ENCODE measurements at places on chromosomes 11 and 22.

DNA sequence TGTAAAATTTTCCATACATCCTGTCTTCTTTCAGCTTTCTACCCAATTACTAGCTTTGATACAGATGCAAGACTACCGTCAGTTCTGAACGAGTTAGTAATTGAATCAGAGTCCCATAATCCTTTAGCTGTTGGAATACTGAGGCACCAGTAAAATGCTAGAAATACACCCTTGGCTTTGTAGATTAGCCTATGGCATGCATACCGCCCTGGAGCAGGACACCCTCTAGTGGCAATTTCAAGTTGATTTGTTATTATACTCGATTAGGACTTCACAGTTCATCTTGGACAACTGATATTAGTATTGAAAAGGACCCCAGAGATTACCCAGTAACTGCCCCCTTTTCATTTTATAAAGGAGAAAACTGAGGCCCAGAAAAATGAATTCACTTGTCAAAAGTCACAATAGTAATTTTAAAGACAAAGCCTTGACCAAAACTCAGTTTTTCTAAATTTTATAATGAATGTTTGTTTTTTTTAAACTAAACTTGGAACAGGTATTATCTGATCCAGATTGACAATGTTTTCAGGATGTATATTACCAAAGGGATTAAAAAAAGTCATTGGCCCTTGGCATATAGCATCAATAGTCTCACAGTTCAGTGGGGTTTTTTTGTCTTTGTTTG, 72.6 kb downstream of the HIPK3 start:
- DNase-seq: peak; percentile 12

DNA sequence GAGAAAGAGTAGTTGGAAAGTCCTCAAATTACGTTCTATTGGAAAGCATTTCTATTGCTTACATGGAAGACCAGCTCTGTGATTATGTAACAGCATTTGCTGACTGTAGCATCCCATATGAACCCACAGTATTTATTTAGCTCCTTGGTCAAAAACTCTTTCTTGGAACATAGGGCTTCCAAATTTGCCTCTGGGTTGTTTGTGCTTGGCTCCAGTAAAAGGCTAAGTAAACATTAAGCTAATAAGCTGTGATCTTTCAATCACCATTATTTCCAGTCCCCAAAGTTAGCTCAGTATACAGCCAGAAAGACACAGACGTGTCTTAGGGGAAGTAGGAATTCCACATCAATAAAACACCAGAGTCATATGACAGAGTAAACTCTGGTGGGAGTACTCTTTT, 668.8 kb downstream of the DLG2 start:
- no peak for DNase-seq

DNA sequence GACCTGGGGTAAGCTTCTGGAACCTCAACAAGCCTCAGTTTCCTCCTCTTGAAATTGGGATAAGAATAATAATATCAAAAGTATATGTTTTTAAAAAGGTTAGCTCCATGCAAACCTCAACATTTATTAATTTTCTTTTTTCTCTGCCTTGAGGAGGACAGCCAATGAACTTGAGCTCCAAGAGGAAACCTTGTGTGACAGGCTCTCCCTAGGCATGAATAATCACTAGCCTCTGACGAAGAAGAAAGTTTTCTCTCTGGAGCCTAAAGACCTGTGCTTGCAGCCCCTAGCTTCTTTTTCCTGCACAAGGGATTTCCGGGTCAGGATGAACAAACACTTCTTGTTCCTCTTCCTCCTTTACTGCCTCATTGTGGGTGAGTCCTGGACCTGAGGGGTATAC, at the start of gene PATE3:
PATE3 (plus strand) TSS at position 301 of the 400 bp plus-strand sequence; CDS start at position 326, 25 bp downstream.
- DNase-seq: no peak

DNA sequence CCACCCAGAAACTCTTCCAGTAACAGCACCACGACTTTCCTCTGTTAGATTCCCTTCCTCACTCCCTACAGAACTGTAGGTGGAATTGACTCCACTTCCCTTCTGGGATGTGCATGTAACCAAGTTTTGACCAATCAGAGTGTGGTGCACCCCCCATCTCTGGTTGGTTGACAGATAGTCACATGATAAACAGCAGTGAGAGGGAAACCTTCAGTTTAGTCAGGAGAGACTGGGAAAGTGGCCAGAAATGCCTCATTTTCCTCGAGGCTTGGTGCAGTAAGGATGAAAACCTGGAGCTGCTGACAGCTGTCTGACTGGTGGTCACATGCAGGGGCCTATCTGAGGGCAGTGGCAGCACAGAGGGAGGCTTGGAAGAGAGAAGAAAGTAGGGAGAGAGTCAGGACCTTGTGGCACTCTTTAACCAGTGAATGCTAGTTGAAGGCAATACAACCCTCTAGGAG, 67.3 kb upstream of the GRK3 start:
- DNase-seq: no peak

GRCh38 chr22:42962295-42963230, 52.4 kb downstream of the PACSIN2 start:
- DNase-seq: no peak

- DNase-seq: no peak
These were observed 9.0 kb downstream of the FAM76B start for GRCh38 chr11:95780544-95780943.

DNA sequence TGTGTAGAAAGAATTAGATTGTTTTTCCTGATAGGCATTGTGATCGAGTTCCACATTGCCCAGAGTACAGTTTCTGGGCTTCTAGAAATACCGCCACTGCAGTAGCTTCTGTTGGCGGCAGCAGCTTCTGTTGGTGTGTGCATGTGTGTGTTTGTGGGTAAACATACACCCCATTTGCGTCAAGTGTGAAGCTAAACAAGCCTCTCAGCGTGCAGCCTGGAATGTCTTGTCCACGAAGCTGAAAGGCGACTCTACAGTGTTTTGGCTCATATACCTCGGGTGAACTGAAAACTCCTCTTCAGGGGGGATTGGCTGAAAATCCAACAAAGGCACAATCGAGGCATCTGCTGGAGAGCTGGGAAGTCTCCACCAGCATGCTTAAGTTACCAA, 112.0 kb upstream of the E2F8 start:
- no peak for DNase-seq

DNA sequence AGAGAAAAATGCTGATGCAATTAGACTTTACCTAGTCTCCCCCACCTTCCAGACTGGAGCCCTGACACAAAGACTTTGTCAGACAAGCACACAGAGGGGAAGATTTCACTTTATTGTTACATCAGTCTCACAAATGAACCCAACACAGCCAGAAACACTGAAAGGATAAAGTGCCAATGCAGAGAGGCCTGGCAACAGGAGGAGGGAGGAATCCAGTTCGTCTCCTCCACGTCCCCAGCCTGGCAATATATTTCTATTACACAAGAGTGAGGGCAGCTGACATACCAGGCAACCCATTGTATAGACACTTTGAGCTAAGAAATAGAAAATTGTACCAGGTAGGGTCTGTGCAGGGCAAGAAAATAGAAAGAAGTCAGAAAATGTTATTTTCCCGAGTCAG, 16.2 kb upstream of the TMEM9B start:
- DNase-seq: no peak

DNA sequence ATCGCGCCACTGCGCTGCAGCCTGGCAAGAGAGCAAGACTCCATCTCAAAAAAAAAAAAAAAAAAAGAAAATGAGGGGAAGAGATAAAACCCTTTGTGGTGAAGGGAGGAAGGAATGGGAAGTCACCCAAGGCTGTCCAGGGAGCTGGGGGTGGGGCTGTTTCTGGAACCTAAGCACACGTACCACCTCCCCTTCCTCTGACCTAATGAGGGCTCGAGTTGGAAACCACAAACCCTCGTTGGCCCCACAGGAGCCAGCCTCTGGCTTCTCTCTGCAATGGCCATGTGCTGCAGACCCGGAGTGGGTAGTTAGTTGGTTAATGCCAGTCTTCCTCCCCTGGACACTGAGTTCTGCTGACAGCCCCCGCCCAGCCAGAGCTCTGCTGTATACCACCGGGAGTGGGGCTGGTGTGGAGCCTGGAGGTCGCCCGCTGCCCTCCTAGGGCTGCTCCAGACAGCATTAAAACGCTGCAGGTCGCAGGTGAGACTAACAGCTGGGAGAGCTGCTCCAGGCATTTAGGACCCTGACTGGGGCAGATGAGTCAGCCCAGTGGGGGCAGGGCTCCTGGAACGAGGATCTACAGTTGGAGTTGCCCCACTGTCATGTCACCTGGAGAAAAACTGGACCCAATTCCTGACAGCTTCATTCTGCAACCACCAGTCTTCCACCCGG, at the start of gene LGALS12:
LGALS12 (plus strand) TSS at position 228 of the 672 bp plus-strand sequence; CDS start at position 603, 375 bp downstream.
- DNase-seq: no peak

- no peak for DNase-seq
These were observed 54.2 kb downstream of the TEAD1 start for GRCh38 chr11:12728417-12728816.

Data from H54 (cell line).